Left cardiac atrium (tissue), 4 donors: ENCODE measurements at places on chromosomes 6 and 20.

- DNase-seq: no peak
These were observed 158.2 kb upstream of the MCHR2 start for GRCh38 chr6:100152201-100152600.

- DNase-seq: no peak
These were observed 76.5 kb downstream of the STMND1 start for GRCh38 chr6:17178326-17178725.

DNA sequence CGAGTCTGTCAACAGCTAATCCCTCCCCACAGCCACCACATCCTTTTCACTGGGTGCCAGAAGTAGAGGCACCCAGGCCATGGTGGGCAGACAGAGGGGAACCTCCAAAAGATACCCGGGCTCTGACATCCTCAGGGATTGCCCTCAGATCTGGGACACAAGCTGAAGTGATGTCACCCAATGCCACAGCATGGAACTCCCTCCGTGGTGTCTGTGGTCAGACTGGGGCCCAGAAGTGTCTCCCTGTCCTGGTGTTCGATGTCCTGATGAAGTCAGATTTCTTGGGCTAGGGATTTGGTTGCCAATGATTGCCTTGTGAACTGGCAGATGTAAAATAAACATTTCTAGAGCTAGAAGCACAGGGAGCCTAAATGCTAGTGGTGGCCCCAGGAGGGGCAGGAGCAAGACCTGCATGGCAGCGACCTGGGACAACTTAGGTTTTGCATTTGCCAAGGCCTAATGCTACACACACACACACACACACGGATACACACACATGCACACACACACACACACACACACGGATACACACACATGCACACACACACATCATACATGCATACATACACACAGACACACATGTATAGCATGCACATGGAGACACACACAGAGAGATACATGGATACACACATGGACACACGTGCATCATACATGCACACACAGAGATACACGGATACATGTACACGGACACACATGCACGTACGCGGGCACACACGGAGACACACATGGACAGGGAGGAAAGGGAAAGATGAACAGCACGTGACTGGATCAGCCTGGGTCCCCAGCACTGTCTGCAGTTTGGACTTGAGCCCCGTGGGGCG is 221.0 kb downstream of the NFATC2 start:
- no peak for DNase-seq

GRCh38 chr20:59776626-59777330 is 156.7 kb downstream of the SYCP2 start:
- DNase-seq: no peak

GRCh38 chr6:106614592-106615257 is 14.6 kb downstream of the RTN4IP1 start:
- DNase-seq: no peak

GRCh38 chr20:3888622-3889488 is at the start of gene PANK2:
PANK2 (plus strand) TSS chr20:3889387.
- DNase-seq: peak; percentile 99

DNA sequence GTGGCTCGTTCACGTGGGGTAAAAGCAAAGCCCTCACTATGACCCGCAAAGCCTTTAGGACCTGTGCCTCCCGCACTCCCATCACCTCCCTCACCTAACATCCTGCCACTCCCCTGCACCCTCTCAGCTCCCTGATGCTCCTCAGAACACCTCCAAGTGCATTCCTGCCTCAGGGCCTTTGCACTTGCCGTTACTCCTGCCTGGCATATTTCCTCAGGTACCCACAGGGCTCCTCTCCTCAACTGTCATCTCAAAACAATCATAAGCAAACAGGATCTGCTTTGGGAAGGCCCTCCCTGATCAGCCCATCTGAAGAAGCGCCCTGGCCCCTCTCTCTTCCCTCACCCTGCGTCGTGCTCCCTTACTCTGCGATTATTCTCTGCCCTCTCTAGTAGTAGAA is 49.1 kb downstream of the FGD2 start:
- DNase-seq: no peak

GRCh38 chr6:8238773-8239683 is 136.7 kb upstream of the EEF1E1 start:
- DNase-seq: no peak
